ENCODE measurements at places on chromosomes 4 and X.

DNA sequence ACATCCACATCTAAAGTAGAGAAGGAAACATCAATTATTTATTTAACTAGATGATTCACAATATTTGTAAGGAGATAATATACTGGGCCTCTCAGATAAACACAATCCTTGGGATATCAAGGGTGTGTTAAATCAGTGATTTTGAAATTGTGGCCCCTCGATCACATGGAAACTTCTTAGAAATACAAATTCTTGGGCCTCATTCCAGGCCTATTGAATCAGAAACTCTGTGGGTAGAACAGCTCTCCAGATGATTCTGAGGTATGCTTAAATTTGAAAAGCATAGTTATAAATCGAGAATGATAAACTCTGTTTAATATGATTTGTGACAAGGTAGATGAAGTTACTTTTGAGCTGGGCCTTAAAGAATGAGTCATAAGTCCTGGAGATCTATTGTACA lies 64.3 kb upstream of the GPR174 start:
- DNase-seq = no peak

DNA sequence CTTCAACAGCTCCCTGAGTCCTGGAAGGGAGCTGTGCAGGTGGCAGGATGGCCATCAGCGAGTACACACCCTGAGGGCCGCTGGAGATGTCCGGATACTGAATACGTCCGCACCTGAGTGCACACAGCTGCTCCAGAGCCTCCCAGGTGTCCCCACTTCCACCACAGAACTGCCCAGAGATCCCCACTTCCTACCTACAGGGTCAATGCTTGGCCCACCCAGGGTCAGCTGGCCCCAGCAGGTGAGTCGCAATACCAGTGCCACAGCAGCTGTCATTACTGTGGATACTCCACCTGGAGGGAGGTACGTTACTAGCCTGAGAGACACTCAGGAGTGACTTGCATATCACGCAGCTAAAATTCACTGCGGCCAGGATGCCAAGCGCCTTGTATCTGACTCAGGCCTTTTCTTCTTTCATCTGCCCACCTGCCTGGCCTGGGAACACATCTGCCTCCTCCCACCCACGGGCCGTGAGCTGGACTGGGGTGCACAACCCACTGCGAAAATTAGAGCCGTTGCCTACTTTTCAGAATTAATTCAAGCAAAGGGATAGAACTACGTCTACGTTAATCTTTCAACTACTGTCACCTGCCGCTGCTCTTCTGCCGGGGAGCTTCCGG lies 9.4 kb downstream of the C4orf50 start:
- DNase-seq = no peak

GRCh38 chr4:51932261-51932660 lies 87.9 kb downstream of the LRRC66 start:
- no peak for DNase-seq

DNA sequence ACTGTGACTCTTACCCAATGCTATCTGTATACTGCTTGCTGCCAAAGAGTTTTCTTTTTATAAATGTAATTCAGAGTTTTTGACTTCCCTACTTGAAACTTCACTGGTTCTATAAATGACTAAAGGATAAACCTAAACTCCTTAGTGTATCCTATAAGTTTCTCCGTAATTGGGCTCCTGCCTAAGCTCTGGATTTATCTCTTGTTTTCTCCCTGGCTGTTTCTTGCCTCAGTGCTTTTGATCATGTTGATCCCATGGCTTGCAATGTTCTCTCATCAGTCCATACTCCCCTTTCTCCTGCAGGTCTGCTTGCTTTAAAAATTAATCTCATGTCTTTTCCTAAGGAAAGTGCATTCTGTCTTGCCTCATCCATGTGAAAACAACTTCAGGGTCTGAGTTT lies 1543.1 kb upstream of the IGFBP7 start:
- DNase-seq = no peak

- DNase-seq = no peak
These were observed 504.5 kb upstream of the FRG1 start for GRCh38 chr4:189436207-189436606.

- no peak for DNase-seq
These were observed 114.6 kb downstream of the ARHGAP10 start for GRCh38 chr4:147846318-147847155.

DNA sequence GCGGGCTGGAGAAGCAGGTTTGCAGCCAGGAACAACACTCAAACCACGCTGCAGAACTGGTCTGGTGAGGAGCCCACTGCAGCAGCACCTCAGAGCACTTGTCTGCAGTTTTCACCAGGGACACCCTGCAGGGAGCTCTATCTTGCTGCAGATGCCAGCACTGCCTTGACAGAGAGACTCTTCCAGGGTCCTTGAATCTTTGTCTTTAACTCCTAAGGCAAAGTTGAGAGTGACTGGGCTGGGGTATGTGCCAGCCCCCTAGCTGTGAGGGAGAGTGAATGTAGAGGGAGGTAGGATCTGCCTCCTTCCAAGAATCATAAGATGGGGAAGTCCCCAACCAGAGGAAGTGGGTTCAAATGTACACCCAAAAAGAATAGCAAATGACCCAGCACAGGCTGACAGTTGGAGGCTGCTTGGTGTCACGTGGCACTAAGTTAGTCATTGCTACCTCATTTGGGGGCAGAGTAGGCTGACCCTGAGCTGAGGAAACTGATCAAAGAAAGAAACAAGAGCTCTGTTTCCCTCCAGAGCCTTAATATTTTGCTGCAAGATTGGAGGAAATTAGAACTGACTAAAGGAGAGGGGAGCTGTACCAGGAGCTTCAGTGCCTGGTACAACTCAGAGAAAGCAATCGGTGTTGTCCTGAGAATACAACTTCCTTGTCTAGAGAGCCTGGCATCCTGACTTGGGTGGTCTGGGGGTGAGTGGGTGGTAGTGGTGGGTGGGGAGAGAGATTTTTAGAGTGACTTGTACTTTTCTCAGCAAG lies 28.2 kb upstream of the HUWE1 start:
- DNase-seq = no peak

GRCh38 chr4:24583451-24584210 lies 723 bp downstream of the DHX15 start:
- no peak for DNase-seq

GRCh38 chrX:154980330-154981115 lies 42.0 kb downstream of the F8 start:
- DNase-seq = no peak
